Activated T-helper 9 cell treated with anti-CD3 and anti-CD28 coated beads, Interleukin-2, amount 50 U/mL, for 16 hours (primary cell): ENCODE measurements at places on chromosomes 16 and 17.

DNA sequence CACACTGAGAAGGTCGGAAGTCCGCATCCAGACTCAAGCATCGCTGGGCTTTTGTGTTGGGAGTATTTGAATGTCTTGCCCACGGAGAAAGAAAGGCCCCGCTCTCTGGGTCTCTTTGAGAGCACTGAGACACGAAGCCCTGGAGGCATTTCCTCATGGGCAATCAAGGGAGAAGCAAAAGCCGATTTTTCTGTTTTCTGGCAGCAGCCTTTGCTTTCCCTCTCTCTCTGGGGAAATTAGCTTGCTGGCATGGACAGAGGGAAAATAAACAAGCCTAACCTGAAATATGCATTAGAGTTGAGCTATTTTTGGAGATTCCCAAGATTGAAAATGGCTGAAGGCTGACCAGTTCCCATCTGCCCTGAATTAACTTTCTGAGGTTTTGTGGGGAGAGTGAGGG is 238.7 kb downstream of the HAPSTR1 start:
- DNase-seq = no peak

DNA sequence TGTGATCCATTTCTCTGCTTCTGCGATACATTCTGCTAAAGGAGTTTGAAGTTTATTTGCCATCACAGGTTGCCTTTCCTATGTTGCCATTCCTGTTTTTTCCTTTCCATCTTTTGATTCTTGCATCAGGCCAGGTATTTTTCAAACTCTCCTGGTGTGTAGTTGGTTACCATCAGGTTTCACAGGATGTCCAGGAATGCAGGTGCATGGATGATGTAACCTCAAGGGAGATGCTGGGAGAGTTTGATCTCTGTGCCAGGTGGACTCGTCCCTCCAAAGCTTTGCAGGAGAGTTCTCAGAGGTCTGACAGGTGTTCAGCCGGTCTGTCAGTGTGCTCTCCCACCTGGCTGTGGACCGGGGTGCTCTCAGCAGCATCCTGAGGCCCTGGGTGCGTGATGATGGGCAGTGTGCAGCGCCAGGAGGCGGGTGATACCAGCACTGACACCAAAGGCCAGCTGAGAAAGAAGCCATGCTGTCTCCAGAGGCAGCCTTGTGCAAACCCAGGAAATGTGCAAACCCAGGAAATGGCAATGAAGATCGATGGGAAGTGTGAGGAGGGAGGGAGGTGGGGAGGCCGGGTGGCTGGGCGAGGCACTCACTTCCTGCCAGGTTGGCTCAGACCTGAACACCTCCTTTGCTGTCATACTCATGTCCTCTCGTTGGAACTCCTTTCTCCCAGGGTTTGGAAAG is 1.7 kb downstream of the ATP2C2 start:
- no peak for DNase-seq

GRCh38 chr16:75280331-75280804 is 28.9 kb upstream of the BCAR1 start:
- DNase-seq = no peak

DNA sequence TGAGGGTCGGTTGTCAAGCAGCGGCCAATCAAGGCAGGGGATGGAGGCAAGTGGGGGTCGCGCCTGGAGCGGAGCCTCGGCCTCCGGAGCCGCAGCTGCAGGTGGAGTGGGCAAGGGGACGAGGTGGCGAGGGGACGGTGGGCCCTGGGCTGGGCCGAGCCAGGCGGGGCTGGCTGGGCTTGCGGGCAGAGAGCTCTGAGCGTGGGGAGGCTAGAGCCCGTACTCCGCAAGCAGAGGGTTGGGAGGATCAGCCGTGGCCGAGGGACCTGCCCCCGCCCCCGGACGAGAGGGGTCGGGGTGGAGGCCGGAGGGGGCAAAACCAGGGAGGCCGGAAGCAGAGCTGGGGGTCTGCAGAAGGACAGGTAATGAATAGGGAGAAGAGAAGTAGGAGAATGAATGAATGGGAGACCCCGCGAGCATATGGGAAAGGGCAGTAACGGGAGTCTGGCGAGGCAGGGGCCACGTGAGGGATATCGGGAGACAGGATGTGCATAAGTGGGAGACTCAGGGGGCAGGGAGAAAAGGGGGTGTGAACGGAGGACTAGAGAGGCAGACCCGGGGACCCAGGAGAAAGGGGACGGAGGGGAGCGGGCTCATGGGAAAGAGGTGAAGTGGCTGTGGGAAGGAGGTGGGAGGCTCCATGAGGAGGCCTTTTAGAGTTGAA is at the start of gene KATNB1:
Gene KATNB1 (plus strand): TSS at position 16 of the 664 bp plus-strand sequence. CDS start 1,474 bp downstream, outside the sequence.
- DNase-seq = no peak

DNA sequence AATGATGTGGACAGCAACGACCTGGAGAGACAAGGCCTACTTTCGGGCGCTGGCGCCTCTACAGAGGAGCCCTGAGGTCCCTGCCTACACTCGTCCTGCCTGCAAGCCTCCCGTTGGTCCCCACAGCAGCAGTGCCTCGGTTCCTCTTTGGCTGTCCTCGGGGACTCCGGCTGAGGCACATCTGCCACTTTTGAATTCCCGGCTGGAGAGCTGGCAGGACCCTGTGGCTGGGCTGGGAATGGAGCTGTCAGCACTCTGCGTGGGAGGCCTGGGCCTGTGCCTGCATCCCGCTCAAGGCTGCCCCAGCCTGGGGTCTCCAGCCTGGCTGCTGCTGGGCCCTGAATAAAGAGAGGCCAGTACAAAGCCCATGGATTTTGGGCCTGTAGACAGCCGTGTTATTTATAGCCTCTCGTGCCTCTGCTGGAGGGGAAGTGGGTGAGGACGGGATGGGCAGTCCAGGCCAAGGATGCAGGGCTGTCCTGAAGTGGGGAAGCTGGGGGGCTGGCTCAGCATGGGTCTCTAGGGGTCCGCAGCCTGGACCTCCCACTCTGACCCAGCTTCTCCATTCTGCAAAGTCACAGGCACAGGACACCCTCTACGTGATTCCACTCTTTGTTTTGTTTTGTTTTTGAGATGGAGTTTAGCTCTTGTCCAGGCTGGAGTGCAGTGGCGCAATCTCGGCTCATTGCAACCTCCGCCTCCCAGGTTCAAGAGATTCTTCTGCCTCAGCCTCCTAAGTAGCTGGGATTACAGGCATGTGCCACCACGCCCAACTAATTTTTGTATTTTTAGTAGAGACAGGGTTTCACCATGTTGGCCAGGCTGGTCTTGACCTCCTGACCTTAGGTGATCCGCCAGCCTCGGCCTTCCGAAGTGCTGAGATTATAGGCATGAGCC is 10.6 kb upstream of the SPNS2 start:
- DNase-seq = no peak
